EL (cell line): ENCODE measurements at places on chromosomes 3 and 15.

DNA sequence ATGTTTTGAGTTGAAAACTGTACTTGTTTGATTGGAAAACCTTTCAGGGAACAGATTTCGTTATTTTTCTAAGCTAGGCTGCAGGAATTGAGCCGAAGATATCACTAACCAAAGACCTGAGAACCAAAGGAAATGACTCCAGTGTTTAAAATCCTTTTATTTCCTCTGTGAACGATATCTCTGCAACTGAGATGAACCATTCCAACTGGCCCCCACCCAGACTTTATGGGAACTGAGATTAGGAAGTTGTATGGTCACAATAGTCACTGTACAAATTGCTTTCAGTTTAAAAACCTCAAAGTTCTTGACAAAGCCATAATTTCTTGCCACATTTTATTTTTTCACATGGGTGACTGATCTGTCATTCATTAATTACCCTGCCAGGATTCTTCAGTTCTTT lies 232.4 kb downstream of the RBMS3 start:
- peak; percentile 26 for DNase-seq

DNA sequence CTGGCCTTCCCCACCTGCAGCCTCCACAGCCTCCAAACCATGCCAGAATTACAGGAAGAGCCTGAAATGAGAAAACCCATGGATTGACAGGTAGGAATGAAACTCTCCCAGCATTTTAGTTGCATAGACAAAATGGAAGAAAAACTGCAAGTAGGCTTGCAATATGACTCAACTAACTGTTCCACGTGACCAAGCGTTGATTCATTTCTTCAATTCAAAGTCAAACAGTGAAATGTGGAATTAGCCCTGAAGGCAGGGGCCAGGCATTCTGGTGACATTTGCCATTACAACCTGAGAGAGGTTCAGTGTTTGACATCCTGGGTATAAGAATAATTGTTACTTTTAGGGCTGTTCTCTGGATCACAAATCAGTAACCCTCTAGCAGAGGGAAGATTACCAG lies 676.5 kb upstream of the CFAP20DC start:
- DNase-seq, result no peak

GRCh38 chr3:179324270-179324754 lies 1.5 kb downstream of the ZNF639 start:
- DNase-seq, result peak; percentile 34

- no peak for DNase-seq
These were observed 643.8 kb downstream of the SQOR start for GRCh38 chr15:46278486-46279090.

DNA sequence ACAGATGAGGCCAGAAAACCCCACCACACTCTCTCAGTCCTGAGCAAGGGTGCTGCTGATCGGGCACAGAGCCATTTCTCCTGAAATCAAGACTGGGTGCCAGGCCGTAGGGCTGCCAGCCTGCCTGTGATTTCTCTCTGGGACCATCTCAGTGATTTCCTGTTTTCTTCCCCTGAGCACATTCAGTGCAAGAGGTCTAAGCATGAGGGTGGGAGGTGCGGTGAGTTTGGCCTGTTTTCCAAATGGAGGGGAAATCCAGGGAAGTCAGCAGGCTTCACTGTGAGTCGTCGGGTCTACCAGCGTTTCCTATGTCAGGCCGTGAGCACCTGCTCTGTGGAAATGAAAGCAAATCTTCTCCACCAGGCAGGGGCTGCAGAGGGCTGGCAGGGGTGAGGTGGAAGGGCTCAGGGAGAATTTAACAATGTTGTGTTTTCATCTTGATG lies 82.3 kb downstream of the ST6GAL1 start:
- peak; percentile 17 for DNase-seq

GRCh38 chr3:126948980-126949535 lies 33.9 kb upstream of the PLXNA1 start:
- DNase-seq, result no peak

DNA sequence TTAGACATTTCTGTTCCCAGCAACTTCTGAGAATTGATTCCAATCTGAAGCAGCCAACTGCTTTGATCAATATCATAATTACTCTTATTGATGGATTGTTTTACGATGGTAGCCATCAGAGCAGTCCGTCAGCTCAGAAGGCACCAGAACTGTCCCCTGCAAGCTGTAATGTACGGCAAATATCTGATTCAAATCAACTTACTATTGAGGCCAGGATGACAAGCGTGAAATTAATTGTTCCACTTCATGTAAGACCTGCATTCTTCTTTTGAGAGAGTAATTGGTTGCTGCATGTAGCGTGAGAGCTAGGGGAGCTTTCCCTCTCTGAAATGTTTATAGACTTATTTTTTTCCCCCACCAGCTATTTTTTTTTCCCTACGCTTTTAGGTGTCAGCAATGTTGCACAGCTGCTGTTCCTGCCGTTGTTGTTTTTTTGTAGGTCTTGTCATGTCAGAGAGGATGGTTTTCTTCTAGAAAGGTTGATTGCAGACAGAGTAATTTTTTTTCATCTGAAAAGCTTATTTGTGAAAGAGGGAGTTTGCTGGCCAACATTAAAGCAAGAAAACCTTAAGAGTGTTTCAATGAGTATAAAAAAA lies 134.9 kb downstream of the CACNA2D3 start:
- DNase-seq, result no peak

DNA sequence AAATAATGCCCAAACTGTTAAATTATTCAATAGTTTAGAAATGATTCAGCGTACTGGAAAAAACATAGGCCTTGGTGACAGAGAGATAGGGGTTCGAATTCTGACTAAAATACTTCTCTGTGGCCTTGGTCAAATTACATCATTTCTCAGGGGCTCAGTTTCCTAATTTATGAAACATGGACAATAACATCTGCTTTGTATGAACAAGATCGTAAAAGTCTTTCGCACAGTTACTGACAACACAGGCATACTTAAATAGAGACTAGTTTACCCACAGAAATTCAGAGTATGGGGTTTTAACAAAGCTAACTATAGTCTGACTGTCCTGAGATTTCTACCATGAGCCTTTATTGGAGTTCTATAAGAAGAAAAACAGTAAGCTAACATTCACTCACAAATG lies 440.4 kb downstream of the FHIT start:
- DNase-seq, result no peak

- DNase-seq, result no peak
These were observed 31.9 kb downstream of the TNK2 start for GRCh38 chr3:195876297-195877064.

DNA sequence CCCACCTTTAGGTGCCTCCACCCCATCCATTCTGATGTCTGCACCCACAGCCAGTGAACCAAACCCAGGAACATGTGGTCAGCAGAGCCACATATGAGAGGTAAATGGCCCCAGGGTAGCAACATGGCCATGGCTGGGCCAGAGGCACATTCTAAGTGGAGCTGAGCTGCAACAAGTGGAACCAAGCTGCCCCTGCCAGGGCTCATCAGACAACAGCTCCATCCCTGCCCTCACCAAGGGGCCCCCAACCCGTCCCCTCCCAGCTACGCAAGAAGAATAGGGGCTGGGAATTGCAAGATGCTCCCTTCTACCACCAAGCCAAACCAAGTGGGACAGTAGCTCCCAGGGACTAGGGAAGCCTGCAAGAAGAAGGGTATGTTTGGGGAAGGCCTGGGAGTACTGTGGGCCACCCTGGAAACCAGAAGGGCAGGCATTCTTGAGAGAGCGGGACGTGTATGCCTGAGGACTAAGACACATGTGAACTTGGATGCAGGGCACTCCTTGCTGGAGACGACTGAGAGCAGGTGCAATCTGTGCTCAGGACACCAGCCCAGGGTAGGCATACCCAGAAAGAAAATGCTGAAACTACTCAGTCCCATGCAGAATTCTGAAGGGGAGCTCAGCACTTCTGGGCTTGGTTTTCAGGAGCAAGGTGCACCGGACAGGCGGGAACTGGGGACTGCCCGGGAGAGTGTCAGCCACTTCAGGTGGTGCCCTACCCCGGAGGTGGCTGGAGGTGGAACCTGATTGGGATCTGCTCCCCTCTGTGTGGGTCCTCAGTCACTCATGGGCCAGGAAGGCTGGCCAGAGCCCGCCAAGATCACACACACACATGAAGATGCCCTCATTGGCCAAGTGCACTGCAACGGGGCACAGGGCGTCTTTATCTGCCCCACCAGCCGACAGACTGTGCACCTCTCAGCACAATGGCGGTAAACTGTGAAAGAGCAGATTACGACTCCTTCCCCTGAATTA lies 9.5 kb downstream of the MYL3 start:
- DNase-seq, result no peak

DNA sequence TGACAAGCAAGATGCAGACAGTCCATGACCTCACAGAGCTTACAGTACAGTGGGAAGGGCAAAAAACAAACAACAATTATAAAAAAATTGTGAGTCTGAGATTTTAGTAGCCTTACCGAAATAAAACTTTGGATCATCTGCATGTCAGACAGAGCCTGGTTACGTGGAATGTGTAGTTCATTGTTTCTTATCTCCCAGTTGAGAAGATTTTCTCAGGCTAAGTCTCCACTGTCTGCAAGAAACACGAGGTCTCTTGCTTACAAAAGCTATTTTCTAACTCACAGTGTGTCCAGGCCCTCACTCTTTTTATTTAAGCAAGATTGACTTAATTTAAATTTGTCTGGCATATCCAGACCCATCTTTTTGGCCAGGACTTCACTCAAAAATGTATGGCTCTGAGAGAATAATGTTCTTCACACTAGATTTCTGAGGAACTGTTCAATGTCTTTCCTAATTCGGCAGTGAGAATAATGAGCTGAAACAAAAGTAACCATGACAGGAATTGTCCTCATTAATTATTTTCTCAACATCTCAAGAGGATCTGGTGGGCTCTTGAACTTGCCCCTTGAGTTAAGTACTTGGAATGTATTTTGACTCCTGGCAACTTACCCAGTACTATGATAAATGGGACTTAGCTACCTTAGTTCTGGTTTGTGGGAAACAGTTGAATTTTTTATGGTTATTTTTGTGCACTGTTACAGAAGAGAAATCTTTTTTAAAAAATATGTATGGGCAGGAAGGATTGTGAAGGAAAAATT lies 265.1 kb upstream of the COL8A1 start:
- DNase-seq, result no peak

DNA sequence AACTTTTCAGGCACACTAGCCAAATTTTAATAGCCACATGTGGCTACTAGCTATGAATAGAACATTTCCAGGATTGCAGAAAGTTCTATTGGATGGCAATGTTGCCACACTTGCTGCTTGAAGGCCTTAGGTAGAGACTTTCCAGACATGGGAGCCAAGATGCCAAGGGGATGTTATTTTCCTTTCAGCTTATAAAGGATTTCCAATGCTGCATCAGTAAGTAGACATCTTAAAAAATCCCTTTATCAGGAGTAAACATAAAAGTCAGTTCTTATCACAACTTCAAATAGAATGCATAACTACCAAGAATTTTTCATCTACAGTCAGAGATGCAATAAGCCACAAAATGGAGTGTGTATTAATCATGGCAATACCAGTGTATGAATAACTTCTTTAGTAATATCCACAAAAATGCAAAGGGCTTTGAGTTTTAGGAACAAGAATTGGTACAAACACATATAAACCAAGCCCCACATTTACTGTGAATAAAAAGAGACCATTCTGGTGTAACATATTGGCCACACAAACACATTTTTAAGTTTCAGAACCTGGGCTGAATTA lies 457.1 kb upstream of the ADAMTS9 start:
- no peak for DNase-seq

GRCh38 chr15:35054380-35054779 lies 30.7 kb downstream of the NANOGP8 start:
- no peak for DNase-seq

DNA sequence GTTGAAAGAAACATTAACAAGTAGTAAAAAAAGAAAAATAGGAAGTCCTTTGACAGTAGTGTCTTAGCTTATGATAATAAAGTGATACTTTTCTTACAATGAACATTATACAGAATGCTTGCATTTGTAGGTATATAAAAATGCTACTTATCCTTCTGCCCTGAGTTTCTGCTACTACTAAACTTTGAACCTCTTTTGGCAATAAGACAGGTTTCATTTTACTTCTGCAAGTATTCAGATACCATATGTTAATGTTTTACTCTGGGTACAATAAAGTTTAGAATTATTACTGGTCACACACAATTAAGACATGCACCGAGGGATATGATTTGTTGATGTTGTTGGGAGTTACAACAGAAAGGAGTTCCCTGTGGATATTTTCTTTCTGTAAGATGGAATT lies 57.9 kb downstream of the NEO1 start:
- no peak for DNase-seq

- DNase-seq, result no peak
These were observed 35.9 kb downstream of the SLC12A1 start for GRCh38 chr15:48242015-48242414.

- peak; percentile 47 for DNase-seq
These were observed 802.6 kb upstream of the ALCAM start for GRCh38 chr3:104564045-104564643.

DNA sequence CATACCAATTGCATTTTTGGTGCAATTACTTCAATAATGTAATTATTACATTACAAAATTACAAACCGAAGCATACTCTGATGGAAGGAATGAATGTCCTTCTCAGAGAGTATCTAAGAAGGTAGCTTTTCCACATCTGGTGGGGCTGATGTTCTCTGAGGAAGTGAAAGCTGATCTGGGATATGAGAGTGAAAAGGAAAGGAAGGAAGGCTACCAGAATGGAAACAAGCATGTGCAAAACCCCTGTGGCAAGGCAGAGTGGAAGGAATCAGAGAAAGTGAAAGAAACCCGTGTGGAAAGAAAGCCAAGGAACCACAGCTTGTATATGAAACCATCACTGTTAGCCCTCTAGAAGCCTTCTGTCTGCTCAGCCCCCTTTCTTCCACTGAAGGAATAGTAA lies 35.3 kb upstream of the GOLGA8A start:
- no peak for DNase-seq

GRCh38 chr3:115228266-115228665 lies 81.2 kb upstream of the ZBTB20 start:
- no peak for DNase-seq

GRCh38 chr3:32018757-32019564 lies 37.4 kb downstream of the ZNF860 start:
- DNase-seq, result peak; percentile 47

GRCh38 chr15:65404186-65404872 lies 18.4 kb downstream of the IGDCC4 start:
- DNase-seq, result no peak

GRCh38 chr3:63918321-63918720 lies 6.1 kb upstream of the SCAANT1 start:
- peak; percentile 32 for DNase-seq

DNA sequence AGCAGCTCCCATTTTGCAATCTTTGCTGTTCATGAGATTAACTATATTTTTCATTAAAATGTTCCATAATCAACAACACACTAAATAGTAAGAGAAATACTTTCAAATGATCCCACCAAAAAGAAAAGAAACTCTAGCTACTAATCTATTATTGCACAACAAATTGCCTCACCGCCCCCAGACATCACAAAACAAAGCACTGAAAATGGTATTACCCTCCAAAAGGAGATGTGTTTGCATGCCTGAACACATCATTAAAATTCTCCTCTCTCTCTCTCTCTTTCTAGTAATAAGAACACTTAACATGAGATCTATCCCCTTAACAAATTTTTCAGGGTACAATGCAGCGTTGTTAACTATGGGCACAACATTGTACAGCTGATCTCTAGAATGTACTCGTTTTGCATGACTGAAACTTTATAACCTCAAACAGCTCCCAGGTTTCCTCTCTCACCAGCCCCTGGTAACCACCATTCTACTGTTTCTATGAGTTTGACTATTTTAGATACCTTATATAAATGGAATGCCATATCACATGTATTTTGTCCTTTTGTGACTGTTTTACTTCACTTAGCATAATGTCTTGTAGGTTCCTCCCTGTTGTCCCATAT lies 33.1 kb downstream of the WNT5A start:
- no peak for DNase-seq
